ENCODE measurements at places on chromosomes 16 and 17.

- DNase-seq, result no peak
Observed at GRCh38 chr17:38743556-38744171, 4.5 kb downstream of the PCGF2 start.

DNA sequence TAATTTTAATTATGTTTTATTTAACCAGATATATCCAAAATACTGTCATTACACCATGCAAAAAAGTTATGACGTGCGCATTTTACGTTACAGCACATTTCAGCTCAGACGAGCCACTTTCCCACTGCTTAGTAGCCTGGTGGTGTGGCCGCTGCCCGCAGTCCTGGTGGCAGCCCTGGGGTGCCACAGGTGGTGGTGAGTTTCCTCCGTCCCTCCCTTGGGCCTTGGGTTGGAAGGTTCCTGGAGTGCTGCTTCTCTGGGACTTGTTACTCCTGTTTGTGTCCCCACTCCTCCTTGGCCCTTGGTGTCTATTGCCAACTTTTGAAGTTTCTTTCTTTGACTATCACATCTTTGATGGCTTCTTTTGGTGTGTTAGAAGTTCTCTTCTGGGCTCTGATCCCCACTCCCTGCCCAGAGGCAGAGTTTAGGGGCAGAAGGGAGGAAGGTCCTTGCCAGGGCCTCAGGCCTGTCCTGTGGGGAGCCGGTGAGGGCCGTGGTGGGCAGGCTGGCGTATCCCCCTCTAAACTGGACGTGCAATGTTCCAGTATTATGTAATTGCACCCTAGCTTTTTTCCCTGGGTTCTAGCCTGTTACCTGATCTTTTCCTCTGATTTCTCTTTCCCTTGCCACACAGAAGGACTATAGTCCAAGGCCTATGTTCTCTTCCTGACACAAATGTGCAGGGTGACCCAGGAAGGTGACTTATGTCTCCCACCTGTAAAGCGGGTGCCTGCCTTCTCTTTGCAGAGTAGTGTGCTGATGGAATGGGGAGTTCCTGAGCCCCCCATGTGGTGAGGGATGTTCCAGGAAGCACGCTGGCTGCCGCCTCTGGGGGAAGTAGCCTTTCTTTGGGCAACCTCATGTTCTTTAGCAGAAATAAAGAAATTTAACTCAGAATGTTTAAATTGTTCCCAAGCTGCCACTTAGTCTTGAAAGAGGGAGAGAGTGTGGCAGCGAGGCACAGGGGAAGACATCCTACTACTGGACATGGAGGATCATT is 8.4 kb downstream of the MPRIP start:
- no peak for DNase-seq

GRCh38 chr17:4796552-4796920 is 572 bp downstream of the PSMB6 start:
- DNase-seq, result no peak

- no peak for DNase-seq
Observed at GRCh38 chr17:73227944-73228343, 33.7 kb downstream of the CPSF4L start.

DNA sequence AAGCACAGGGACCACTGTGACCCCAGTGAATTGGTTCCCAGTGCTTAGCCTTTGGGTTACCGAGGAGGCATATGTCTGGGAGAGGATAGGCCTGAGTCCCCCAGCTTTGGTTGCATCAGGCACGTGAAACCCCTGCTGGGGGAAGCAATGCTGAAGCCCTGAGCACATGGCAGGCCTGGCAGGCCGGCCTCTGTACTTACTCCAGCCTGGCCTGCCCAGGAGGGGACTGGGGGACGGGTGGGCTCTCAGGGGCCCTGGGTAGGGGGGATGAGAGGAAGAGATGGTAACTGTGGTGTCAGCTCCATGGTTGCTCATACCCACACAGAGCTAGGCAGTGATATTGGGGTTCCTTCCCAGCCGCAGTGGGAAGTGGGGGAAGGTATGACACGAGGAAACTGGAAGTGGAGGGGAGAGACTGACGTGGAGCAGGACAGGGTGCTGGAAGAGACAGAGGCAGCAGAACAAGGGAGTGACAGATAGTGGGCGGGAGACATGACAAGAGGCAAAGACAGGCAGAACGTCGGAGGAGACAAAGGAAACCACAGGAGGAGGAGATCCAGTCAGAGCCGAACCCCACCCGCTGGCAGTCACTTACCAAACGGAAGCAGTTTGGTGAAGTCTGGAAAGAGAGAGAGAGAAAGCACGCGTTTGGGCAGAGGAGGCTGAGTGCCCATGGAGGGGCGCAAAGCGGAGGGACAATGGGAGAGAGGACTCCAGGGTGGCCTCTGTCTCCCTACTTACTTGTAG is 9.1 kb downstream of the TMEM208 start:
- DNase-seq, result no peak

- no peak for DNase-seq
Observed at GRCh38 chr17:73727941-73728340, 83.7 kb upstream of the SDK2 start.

- no peak for DNase-seq
Observed at GRCh38 chr16:9259914-9260608, 168.6 kb downstream of the HAPSTR1 start.

- no peak for DNase-seq
Observed at GRCh38 chr16:17369421-17370222, 101.1 kb downstream of the XYLT1 start.

- no peak for DNase-seq
Observed at GRCh38 chr17:14903854-14904253, 361.3 kb downstream of the PMP22 start.

DNA sequence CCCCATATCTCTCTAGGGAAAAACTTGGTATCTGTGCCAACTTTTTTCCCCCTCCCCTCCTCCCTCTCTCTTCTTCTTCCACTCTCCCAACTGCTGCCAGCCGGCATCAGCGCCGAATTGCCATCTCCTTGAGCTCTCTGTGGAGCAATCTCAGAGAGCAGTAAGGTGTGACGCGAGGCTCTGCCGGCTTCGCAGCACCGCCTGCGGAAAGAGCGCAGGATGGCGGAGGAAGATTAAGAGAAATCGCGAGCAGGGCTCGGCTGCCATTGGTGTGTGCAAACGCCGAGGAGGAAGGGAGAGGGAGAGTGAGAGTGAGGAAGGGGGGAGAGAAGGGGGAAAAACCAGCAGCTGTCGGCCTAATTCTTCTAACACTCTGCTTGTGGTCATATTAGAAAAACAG is 44.2 kb downstream of the NEUROD2 start:
- no peak for DNase-seq

- no peak for DNase-seq
Observed at GRCh38 chr16:1069154-1069553, 3.4 kb upstream of the SSTR5 start.

DNA sequence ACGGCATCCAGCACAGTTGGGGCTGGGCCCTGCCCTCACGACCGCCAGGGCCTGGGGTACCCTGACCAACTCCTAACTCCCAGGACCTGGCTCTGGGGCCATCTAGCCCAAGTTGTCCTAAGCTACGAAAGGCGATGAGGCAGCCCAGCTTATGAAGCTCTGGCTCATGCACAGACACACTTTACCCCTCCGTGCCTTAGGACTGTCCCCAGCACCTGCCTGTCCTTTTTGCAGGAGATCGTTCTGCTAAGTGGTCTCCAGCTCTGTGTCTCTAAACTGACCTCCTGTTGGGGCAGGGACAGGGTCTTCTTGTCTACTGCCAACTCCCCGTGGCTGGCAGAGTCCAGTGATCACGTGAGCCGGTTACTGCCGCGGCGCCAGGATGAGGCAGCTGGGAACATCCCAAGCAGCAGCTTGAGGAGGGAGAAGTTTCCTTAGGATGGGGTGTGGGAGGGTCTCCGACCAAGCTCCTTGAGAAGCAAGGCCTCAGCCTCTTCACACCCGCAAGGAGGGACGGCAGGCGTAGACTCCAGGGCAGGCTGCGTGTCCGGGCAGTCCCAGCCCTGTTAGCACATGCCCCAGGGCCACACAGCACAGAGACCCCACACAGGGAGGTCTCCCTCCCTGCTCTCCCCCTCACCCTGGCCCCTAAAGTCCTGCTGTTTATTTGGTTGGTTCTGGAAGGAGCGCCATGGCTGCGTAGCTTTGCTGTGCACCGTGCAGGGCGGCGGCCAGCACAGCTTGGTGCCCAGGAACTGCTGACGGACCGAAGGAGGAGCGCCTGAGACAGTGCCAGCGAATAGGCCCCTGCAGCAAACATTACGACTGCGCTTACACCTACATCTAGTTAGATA is 16.4 kb upstream of the METRNL start:
- no peak for DNase-seq

DNA sequence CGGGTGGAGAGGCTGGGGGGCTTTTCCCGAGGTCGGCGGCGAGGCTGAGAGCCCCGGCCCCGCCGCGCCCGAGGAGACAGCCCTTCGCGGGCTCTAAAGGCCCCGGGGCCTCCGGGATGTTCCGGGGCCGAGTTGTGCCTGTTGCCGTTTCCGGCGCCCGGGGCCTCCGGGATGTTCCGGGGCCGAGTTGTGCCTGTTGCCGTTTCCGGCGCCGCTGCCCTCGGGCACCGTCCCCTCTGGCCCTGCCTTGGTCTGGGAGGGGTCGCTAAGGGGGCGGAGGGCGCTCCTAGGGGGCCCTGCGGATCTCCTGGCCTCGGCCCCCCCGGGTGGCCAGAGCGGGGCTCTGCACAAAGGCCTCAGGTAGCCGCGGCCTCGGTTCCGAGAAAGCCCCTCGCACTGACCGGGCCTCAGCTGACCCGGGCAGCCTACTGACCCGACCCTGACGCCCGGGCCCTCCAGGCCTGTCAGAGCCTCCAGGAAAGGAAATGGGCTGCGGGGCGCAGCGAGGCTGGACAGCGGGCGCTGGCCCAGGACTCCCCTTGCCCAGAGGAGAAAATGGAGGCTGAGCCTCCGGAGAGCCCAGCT is 24.2 kb downstream of the ACTG1 start:
- DNase-seq, result no peak

DNA sequence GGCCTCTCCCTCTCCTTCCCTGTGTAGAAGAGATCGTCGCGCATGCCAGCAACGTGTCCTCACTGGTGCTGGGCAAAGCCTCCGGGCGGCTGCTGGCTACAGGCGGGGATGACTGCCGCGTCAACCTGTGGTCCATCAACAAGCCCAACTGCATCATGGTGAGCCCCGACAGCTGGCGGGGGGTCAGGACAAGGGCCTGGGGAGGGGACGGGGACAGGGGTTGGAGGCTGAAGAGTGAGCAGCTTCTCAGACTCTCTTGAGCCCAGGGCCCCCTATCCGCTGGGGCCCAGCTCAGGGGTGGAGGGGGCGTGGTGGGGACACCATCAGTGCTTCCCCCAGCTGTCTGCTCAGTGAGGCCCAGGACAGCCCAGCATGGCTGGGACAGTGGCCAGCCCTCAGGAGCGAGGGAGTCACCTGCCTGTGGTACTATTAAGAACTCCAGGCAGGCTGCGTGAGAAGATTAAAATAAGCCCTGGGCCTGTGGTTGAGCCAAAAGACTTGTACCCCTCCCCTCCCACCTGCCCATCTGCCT is 6.2 kb downstream of the KATNB1 start:
- DNase-seq, result no peak

GRCh38 chr16:56294579-56294978 is 103.3 kb downstream of the GNAO1 start:
- DNase-seq, result no peak

- DNase-seq, result no peak
Observed at GRCh38 chr16:19382084-19382801, 35.4 kb upstream of the TMC5 start.

DNA sequence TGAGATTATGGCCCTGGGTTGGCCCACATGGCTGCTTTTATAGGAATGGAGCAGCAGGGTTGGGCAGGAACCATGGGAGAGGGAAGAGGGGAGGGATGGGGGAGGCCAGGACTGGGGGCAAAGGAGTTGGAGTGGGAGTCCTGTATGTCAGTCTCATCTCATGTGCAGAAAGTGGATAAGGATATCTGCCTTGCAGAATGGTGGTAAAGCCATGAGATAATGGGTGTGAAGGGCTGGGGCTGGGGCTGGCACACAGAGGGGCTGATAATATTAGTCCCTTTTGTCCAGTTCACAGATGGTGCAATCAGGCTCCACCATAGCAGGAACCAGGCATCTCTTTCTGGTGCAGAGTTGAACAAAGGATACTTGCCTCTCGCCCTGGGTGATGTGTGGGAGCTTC is 101.3 kb downstream of the MRM1 start:
- DNase-seq, result no peak

DNA sequence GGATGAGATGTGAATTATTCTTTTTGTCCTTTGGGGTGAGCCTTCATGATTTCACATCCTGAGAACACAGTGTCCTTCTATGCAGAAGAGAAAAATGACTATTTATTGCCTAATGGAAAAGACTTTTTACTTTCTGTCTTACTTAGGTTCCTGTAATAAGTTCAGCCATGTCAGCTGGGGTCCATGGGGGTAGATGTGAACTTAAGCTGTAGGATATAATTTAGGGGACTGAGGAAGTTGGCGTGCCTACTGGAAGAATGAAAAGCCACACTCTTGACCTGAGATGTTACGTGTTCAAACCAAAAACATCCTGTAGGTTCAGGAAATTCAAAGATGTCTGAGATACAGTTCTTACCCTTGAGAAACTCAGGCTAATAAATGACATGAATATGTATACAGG is 660.5 kb downstream of the TOX3 start:
- DNase-seq, result no peak

- DNase-seq, result no peak
Observed at GRCh38 chr16:64751906-64752305, 370.0 kb downstream of the CDH11 start.

GRCh38 chr16:88651989-88652761 is 1.3 kb upstream of the CYBA start:
- DNase-seq, result no peak

DNA sequence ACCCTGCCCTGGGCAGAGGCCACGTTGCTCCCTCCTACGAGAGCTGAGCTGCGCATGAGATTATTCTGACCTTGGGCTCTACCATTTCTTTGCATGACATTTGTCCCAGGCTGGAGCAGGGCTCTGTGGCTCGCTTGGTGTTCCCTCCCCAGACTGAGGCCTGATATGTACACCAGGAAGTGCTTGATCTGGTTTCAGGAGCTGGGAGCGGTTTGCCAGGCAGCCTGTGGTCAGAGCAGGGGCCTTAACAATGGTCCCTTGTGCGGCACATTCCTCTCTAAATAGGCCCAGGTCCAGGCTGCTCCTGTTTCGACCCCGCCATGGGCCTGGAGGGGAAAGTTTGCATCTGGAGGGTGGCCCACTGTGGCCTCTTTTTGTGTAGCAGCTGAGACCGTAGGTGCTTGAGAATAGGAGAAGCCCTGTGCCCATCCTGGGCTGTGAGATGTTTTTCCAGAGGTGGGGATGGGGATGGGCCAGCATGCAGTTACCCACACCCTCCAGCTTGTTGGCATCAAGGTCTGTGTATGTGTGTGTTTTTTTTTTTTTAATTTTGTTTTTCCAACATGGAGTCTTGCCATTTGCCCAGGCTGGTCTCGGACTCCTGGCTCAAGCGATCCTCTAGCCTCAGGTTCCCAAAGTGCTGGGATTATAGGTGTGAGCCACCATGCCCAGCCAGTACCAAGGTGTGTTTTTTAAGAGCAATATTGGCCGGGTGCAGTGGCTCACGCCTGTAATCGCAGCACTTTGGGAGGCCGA is 253.9 kb downstream of the SEC14L1 start:
- no peak for DNase-seq

GRCh38 chr17:72465191-72466024 is 344.6 kb downstream of the SOX9 start:
- no peak for DNase-seq

DNA sequence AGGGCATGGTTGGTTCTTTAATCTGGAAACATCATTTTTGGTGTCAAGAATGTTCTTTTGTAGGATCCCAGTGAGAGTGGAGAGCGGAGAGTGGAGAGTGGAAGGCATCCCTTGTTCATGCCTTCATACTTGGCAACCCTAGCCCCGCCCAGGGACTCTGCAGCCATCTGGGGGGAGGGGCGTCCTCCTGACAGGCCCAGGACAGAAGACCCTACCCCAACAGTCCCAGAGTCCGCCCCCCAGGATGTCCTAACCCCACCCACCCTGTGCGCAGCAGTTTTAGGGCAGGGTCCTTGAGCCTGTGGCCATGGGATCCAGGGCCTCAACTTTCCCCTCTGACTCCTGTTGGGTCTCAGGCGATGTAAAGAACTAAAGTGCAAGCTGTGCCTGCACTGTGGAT is 4.5 kb downstream of the SLC26A11 start:
- DNase-seq, result no peak

Data from cortex of kidney (tissue), 1 donor.